ENCODE measurements at places on chromosomes 6 and 20.

GRCh38 chr6:28943557-28944411 lies 20.0 kb upstream of the TRIM27 start:
- H3K27me3 ChIP-seq, result no peaks in the 10 kb centered on the region
- H3K36me3 ChIP-seq, result no peaks in the 10 kb centered on the region
- peak; percentile 86 for DNase-seq
- peaks cover 24% of the 10 kb centered on the region for H3K4me1 ChIP-seq

DNA sequence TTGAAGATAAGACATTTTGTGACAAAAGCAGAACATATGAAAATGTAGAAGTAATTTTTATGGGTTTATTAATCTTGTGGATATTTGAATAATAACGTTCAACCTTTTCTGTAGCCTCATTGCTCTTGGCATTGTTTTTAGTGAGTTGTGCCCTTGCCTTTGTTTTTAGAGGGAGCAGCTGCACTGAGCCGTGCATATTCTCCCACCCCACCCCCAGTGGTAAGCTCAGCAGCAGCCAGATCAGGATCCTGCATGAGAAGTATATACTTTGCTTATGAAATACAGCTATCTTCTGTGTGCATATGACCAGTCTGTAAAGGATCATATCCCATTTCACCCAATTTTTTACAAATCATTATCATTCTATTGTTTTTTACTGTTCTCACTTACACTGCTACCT lies 184.2 kb downstream of the COL9A1 start:
- no peaks in the 10 kb centered on the region for H3K4me1 ChIP-seq
- no peak overlapping the region for H3K27ac ChIP-seq
- H3K4me3 ChIP-seq, result no peak overlapping the region
- H3K27me3 ChIP-seq, result no peaks in the 10 kb centered on the region

- H3K4me1 ChIP-seq, result no peaks in the 10 kb centered on the region
- no peaks in the 10 kb centered on the region for H3K36me3 ChIP-seq
- H3K27me3 ChIP-seq, result no peaks in the 10 kb centered on the region
- no peak for DNase-seq
- H3K27ac ChIP-seq, result no peak overlapping the region
These were observed 35.0 kb upstream of the MDGA1 start for GRCh38 chr6:37732688-37733087.

DNA sequence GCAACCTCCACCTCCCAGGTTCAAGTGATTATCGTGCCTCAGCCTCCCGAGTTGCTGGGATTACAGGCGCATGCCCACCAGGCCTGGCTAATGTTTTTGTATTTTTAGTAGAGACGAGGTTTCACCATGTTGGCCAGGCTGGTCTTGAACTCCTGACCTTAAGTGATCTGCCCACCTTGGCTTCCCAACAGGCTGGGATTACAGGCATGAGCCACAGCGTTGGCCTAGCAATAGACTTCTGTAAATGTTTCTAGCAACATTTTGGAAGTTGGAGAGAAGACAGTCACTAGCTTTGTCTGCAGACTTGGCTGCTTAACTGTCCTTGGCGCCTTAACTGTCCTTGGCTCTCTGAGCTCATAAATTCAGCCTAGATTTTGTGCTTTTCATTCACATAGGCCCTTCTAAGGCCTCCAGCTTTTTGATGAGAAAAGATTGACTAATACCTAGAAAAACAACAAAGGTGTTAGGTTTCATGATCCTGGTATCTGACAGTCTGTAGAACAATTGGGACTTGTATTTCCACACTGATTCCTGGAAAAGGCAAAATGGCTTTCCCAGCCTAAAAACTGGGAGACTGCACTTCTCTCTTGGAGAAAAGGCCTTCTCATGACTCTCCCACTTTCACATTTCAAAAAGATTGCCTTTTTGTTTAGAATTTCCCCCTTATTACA lies 49.7 kb downstream of the OR2B2 start:
- no peaks in the 10 kb centered on the region for H3K27me3 ChIP-seq
- no peaks in the 10 kb centered on the region for H3K36me3 ChIP-seq
- DNase-seq, result peak; percentile 41
- H3K4me3 ChIP-seq, result no peak overlapping the region

GRCh38 chr6:122996794-122997505 lies 915 bp downstream of the CLVS2 start:
- no peak for DNase-seq
- H3K4me1 ChIP-seq, result no peaks in the 10 kb centered on the region
- H3K36me3 ChIP-seq, result no peaks in the 10 kb centered on the region
- no peak overlapping the region for H3K27ac ChIP-seq

DNA sequence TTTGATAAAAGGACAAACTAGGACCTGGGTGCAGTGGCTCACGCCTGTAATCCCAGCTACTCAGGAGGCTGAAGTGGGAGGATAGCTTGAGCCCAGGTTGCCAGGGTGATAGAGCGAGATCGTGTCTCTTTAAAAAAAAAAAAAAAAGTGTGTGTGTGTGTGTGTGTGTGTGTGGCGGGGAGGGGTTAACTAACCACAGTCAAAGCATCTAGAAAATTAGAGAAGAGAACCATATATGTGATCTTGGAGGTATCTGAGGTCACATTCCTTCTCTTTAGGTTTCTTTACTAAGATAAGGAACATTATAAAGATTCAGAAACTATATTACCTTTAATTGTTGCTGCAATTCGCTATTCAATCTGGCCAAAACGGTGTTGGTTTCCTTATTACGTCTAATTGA lies 80.9 kb downstream of the REPS1 start:
- no peaks in the 10 kb centered on the region for H3K4me1 ChIP-seq
- no peak for DNase-seq
- peaks cover 5% of the 10 kb centered on the region for H3K36me3 ChIP-seq
- no peaks in the 10 kb centered on the region for H3K27me3 ChIP-seq

GRCh38 chr6:142757852-142758628 lies 186.9 kb downstream of the HIVEP2 start:
- peaks cover 14% of the 10 kb centered on the region for H3K4me1 ChIP-seq
- H3K4me3 ChIP-seq, result no peak overlapping the region
- H3K27me3 ChIP-seq, result no peaks in the 10 kb centered on the region
- H3K36me3 ChIP-seq, result peaks cover 15% of the 10 kb centered on the region
- no peak overlapping the region for H3K27ac ChIP-seq

DNA sequence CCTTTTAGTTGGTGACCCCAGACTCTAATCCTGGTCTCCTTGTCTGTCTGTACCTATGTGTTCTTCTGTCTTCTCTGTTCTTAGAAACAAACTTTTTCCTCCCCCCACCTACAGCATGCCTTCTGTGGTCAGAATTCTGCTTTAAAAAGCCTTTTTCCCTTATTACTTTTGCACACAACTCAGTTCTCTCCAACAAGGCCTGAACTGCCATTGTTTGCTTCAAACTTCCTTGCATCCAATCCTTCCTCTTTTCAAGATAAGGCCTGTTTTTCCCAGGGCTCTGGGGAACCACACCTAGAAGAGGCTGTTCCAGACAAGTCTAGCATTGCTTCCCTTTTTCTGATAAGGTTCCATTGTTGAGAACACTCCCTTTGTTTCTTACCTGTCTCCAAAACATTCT lies 22.2 kb upstream of the NCOA3 start:
- no peak for DNase-seq
- H3K27me3 ChIP-seq, result no peaks in the 10 kb centered on the region
- no peak overlapping the region for H3K4me3 ChIP-seq
- no peaks in the 10 kb centered on the region for H3K36me3 ChIP-seq

DNA sequence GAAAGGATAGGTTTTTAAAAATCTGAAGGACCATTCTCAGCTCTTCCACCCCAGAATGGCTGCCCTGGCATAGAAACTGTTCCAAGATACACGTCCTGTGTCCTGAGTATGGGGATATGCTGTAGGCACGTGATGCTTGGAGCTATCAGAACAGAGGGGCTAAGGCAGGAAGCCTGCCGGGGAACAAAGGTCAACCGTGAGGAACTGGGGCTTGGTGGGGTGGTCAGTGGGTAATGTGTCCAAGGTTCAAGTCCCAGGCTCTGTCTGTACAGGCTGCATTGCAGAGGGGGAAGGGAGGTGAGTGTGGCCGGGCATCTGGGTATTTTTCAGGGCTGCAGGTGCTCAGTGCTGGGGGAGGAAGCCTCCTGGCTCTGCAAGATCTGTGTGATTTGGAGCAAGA lies 479.6 kb upstream of the CHD6 start:
- no peaks in the 10 kb centered on the region for H3K27me3 ChIP-seq
- no peak overlapping the region for H3K4me3 ChIP-seq
- H3K4me1 ChIP-seq, result no peaks in the 10 kb centered on the region
- H3K36me3 ChIP-seq, result no peaks in the 10 kb centered on the region
- DNase-seq, result no peak
- no peak overlapping the region for H3K27ac ChIP-seq

DNA sequence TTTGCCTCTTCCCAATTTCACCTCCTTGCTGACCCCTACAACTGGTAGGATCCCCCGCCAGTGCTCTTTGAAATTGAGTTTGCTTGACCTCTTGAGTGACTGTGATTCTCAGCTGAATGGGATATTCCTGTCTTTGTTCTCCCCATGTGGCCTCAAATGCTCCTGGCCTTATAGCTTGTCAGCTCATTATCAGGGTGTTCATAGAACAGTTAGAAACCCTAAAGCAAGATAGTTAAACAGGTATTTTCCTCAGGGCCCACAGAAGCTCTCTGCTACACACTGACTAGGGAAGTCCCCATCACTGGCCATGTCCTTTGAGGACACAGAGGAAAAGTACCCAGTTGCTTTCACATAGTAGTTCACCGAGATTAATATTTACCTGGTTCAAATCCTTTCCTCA lies 211.5 kb upstream of the DTNBP1 start:
- H3K27me3 ChIP-seq, result no peaks in the 10 kb centered on the region
- no peaks in the 10 kb centered on the region for H3K36me3 ChIP-seq
- H3K27ac ChIP-seq, result peak overlapping the region; percentile 92
- peaks cover 32% of the 10 kb centered on the region for H3K4me1 ChIP-seq

GRCh38 chr20:44111712-44112335 lies 75.2 kb downstream of the JPH2 start:
- no peak overlapping the region for H3K27ac ChIP-seq
- no peaks in the 10 kb centered on the region for H3K27me3 ChIP-seq
- H3K36me3 ChIP-seq, result no peaks in the 10 kb centered on the region
- DNase-seq, result peak; percentile 21

DNA sequence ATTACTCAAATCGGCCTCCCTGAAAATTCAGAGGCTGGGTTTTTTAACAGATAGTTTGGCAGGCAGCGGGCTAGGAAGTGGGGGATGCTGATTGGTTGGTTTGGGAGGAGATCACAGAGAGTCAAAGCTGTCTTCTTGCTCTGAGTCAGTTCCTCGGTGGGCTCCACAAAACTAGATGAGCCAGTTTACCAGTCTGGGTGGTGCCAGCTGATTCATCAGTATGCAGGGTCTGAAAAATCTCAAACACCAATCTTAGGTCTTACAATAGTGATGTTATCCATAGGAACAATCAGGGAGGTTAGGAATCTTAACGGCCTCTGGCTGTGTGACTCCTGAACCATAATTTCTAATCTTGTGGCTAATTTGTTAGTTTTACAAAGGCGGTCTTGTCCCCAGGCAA lies 190.7 kb downstream of the C6orf118 start:
- no peaks in the 10 kb centered on the region for H3K27me3 ChIP-seq
- peak; percentile 89 for DNase-seq
- H3K36me3 ChIP-seq, result no peaks in the 10 kb centered on the region
- peak overlapping the region; percentile 93 for H3K27ac ChIP-seq
